COLO829 (cell line): ENCODE measurements at places on chromosomes 12 and 14.

DNA sequence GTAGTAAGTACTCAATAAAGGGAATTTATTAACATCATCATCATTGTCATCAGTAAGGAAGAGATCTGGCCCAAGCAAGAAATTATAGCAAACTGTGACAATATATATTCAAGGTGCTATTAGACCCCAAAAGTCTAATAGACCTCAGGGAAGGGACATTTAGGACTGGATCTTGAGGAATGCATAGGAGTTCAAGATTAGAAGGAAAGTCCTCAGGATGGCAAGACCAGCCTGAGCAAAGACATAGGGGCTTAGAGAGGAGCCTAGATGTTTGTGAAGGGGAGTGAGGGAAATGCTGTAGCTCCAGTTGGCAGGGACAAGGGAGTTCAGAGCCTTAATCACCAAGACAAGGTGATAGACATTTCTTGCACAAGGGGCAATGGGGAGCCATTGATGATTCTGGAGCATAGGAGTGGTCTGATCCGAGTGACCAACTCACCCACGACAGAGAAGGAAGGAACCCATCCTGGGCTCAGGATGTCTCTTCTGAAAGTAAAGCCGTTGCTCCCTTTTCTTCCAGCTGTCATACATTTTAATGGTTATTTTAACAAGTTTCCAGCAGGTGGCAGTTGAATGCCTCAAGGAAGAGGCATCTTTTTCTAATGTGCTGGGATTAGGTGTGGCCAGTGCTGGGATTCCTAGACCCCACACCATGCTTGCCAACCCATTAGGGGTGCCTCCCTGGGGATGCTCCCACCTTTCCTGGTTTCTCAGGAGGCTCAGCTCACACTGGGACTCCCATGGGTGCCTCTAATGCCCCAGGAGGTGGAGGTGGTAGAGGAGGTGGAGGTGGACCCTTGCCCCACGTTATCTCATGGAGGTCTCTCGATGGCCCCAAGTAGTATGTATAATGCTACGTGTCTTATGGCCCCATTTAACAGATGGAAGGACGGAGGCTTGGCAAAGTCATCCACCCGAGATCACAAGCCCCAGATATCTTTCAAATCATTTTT is 37.8 kb downstream of the PHETA1 start:
- peak; percentile 80 for DNase-seq

DNA sequence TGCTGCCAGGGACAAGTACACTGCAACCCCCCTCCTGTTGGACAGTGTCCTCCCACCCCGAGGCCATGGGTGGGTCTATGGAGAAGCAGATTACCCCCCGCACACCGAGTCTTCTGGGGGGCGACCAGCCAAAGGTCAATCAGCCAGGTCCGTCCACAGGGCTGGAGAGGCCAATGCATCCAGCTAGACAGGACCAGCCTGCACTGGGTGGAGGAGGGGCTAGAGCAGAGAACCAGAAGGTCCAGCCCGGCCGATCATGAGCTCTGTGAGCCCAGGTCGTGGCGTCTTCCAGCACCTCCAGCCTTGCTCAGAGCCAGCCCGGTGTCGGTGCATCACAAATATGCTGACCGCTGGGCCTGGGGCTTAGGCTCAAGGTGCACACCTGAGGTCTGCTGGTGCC is 8.2 kb upstream of the ADSS1 start:
- no peak for DNase-seq

GRCh38 chr14:57833323-57833722 is 32.6 kb downstream of the SLC35F4 start:
- no peak for DNase-seq

DNA sequence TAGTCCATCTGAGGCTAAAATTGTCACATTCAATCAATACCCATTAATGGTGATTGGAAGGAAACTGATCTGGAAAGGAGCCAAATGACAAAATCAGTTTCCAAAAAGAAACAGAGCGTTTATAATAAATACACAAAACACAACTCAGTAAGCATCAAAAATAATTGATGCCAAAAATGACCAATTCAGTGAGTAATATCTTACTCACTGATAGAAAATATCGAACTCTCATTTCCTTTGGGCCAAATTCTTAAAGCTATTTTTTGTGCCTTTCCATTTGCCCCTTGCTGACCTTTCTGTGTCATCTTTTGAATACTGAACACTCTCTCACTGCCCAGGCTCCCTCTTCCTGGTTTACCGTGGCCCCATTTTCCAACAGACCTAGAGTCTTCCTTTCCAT is 22.5 kb upstream of the ATP2B1 start:
- DNase-seq = no peak

- no peak for DNase-seq
Measured at GRCh38 chr14:90005441-90005840, 49.7 kb downstream of the TDP1 start.

DNA sequence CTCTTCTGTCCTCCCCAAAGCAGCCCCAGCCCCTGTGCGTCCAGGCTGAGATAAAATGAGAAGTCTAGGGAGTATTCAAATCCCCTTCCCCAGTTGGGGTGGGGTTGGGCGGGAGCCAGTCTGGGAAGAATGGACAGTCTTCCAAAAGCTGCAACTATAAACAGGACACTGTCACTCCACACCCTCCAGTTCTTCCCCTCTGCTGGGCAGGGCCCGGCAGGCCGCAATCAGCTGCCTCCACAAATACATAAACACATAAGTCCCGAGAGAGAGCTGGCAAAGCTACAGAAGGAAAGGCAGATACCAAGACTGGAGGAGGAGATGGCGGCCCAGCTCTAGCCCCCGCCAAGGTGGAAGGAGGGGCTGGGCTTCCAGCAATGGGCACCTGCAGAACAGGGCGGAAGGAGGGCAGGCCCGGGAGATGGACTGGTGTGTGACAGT is 12.7 kb downstream of the LTBP2 start:
- DNase-seq = no peak

GRCh38 chr12:28855761-28856310 is 293.2 kb upstream of the FAR2 start:
- DNase-seq = no peak

- no peak for DNase-seq
Measured at GRCh38 chr12:123050331-123050831, 69.9 kb downstream of the ARL6IP4 start.

DNA sequence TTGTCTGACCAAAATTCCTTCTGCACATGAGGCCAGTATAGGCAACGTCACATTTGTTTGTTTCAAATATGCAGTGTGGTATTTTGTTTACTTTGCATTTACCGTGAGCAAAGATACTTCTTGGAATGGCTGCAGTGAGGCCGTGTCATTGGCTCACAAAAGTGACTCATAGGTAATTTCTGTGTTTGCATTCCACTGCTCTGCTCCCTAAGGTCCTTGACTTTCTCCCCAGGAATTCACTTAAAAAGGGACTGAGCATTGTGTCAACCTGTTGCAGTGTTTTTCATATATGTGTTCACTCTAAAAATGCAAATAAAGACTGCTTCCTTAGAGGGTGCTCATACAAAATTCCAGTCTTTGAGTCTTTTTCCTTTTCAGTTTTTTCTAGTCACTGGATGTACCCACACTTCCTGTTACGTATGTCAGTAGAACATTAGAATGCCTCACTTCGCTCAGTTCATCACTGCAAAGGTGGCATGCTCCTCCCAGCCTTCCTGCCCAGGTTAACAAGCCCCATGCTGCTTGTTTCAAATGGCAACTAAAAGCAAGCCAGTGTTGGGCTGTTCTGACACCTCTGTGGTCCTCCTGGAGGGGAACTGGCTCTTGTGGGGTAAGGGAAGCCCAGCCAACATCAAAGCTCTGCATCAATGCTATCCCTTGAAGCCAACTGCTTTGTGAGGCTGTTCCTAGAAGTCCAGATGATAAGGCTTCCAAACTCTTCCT is 9.1 kb downstream of the C12orf76 start:
- peak; percentile 20 for DNase-seq

DNA sequence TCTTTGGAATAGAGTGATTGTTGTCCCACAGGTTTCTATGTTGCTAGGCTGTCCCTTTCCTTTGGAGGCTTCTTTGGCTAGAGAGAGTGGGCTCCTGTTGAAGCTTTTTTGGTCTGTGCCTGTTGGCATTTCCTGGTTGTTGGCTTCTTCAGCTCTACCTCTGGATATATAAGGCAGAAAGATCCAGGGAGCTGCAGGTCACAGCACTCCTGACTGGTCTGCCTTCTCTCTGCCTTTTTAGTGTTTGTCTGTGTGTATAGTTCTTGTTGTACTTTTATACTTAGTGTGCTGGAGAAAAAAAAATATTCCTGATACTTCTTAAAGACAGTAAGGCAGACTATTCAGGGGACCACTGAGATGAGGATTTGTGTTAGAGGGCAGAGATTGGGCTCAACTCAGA is 202.7 kb downstream of the FBXL14 start:
- no peak for DNase-seq

DNA sequence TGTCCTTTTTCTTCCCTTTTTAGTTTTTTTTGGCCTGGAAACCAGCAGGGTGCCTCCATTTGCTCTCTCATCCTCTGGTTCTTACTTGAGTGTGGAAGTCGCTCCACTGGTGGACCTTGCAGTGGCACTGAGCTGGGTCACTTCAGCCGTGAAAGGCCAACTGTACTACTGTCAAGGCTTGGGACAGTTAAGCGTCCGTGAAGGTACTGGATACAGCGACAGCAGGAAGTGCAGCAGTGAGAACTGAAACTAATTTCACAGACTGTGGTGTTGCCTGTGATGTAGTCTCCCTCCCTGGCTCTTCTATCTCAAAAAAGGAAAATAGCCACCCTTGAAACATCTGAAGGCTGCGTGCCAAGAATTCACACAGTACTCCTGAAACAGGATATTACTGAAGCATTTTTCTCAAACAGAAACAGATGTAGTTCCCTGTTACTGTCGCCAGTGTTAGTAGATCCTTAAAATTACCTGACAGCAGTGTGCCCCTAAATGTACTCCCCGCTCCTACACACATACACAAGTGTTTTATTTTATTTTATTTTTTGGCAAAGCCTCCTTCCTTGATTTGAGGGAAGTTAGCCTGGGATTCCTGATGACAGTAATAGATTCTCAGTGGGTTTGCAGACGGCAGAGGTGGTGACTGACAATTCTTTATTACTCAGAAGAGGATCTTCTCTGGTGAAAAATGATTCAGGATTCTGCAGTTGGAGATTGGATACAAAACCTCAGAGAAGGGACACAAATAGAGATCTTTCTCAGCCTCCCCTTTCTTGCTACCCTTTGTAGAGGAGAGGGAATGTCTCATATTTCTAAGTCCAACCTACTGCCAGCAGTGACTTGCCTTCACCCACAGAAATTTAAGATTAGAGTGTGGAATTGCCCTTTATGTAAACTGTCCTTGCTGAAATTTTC is 4.4 kb downstream of the SUSD6 start:
- DNase-seq = no peak

DNA sequence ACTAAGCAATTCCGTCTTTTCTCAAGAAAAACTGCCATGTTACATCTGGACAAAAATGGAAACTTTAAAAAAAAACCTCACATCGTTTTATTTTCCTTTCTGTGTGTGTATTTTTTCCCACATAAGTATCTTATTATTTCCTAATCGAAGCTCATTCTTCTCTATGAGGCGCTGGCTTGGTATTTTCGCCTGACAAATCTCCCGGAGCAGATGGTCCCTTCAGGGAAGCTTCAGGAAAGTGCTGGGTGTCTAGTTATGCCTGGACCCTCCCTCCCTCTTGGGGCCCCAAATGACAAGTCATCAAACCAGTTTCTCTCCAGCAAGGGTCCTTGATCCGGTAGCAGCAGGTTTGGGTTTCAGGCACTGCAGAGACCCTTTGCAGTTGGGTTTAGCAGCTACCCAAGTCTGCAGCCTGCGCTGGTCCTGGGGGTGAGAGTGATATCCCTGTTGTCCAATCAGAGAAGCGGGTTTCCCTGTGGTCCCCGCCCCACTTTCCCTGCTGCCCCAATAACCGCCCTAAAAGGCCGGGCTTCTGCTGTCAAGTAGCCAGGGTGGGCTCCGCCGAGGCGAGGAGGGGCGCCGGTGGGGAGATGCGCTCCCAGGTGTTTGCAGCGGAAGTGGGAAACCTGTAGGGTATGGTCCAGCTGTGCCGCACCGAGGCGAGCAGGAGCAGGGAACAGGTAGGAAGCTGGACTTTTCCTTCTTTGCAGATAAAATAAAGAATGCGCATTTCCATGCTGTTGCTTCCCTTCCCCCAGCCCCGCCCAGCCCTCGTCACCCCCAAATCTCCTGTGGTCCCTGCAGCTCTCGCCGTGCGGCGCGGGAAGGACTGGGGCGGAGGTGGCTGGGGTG is at the start of gene CNTN1:
CNTN1 (plus strand) TSS at position 527 of the 852 bp plus-strand sequence.
- DNase-seq = peak; percentile 57

DNA sequence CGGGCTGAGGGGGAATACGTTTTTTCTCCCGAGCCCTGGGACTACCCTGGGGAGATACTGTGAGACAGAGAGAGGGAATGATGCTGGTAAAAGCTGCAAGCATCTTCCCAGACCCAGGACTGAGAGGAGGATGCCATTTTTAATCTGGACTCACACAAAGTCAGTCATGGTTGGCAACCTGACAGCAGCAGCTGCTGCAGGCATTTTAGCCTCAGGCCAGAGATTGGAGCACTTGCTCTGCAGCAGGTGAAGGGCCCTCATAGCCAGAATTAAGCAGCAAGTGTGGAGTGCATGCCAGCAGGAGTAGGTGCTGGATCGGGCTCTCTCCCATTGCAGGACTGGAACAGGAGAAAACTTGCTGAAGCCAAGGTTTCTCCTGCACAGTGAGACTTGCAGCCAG is 361.1 kb upstream of the CLEC14A start:
- DNase-seq = no peak

GRCh38 chr12:109949089-109949488 is 47.1 kb downstream of the GIT2 start:
- peak; percentile 41 for DNase-seq

GRCh38 chr12:91274916-91275315 is 92.3 kb upstream of the DCN start:
- DNase-seq = no peak

GRCh38 chr12:130087222-130087621 is 75.0 kb upstream of the FZD10 start:
- no peak for DNase-seq

DNA sequence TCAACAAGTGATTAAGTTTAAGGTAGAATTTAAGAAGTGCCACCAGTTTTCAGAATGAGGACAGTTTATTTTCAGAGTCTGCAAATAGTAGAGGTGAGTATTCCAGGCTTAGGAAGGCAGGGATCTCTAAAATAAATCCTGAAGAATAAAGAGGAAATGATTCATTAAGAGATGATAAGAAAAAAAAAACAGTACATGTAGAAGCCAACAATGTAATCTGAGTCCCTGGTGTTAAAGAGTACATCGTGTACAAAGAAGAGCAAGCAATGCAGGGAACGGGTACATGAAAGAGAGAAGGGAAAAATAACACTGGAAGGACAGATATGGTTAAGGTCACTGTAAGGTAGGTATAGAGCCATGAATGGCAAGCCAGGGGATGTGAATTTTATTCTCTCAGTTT is 95.2 kb upstream of the FOXG1 start:
- DNase-seq = peak; percentile 8

GRCh38 chr14:37598747-37599506 is 3.5 kb downstream of the TTC6 start:
- DNase-seq = no peak

- no peak for DNase-seq
Measured at GRCh38 chr12:76962099-76962498, 83.3 kb upstream of the CSRP2 start.
